COR-L47 (cell line): ENCODE measurements at places on chromosomes 13 and 19.

- no peak for DNase-seq
Measured at GRCh38 chr13:99357131-99357596, 50.0 kb upstream of the GPR183 start.

DNA sequence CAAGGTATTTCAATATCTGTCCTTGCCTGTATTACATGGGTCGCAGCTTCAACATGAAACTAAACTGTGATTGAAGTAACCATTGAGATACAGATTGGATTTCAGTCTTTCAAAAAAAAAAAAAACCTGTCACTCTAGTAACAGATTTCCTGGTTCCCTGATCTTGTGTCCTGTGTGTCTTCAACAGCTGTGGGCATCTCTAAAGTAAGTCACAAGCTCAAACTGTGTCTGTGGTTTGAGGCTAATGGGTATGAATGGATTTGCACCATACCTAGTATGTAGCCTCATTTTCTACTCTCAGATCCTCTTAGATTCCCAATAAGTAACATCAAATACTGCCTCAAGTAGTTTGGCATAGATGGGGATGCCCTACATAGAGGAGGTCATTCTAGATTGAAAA, 300.1 kb downstream of the COG6 start:
- no peak for DNase-seq

DNA sequence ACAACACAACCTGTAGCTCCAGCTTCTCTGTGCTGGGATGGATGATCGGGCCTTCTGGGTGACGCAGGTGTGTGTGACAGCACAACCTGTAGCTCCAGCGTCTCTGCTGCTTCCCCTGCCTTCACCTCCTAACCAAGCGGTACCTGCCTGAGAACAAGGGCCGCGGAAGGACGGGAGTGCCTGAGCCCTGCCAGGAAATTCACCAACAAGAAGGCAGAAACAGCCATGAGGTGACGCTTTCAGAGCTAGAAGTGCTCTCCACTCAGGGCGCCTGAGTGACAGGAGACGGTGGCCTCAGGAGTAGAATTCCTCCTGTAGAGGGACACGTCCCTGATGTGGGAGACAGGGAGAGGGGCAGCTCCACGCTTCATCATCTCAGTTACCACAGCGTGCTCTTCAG, 17.4 kb downstream of the ZNF331 start:
- DNase-seq = no peak

DNA sequence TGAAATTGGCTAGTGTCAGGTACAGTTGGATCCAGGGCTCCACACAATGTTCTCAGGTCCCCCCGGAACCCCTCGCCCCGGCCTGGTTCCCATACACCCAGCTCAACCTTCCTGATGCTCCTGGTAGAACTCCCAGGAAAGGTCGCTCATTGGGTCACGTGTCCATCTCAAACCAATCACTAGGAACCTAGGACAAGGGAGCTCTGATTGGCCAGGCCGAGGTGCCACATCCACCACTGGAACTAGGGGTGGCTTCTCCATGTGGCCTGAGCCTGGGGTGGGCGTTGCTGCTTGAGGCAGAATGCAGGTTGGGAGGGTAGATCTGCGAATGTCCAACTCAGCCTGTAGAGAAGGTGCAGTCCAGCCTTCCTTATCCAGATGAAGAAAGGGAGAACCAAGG, 6.9 kb upstream of the MEF2B start:
- no peak for DNase-seq

DNA sequence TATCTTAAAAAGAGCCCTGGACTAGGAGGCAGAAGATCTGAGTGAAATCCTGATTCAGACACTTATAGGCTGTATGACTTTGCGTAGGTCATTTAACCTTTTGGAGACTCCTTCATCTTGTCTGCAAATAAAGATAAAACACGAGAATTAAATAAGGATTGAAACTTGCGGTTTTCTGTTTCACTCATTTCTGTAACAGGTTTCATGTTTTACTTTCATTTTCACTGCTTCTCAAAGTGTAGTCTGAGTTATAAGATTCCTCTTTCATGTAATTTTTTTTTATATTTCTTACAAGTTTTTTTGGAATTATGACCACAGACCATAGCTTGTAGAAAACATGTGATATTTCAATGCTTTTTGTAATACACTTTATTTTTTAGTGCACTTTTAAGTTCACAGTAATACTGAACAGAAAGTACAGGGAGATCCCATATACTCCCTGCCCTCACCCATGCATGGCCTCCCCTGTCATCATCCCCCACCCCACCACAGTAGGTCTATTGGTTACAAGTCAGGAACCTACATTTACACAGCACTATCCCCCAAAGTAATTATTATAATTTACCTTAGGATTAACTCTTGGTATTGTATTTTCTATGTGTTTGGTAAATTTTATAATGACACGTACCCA, 174.6 kb downstream of the ITGBL1 start:
- DNase-seq = no peak

- DNase-seq = no peak
Measured at GRCh38 chr19:35509018-35509652, 4.3 kb downstream of the DMKN start.

DNA sequence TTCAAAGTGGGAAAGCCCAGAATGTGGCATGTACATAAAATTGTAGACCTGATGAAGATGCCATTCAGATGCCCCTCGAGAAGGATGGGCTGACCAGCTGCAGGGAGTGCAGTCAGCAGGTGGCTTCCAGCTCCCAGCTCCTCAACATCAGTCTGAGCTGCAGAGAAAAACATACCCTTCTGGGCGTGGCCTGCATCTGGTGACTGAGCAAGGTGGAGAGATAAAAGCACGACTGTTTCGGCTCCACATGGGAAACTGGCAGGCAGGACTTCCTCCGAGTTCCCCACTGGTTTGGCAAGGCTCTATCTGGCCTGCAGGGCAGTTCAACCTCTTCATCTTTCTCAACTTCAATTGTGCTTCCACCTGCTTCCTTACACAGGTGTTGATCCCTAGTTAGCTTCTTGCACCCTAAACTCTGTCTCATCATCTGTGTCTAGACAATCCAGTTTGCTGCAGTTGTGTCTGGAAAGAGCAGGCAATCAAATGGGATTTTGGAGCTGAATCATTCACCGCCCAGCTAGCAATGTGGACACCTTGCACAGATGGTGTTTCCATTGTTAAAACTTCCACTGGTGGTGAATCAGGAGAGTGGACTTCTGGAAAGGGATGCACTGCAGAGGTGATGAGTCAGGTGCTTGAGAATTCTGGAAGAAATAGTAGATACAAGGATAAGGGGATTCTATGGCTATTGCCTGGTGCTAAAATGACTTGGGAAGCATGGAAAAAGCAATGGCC, 56.8 kb downstream of the POLR1D start:
- no peak for DNase-seq

GRCh38 chr13:49733181-49733951, 42.1 kb upstream of the EBPL start:
- no peak for DNase-seq

GRCh38 chr13:66224663-66225062, 1005.5 kb downstream of the PCDH9 start:
- no peak for DNase-seq

- DNase-seq = no peak
Measured at GRCh38 chr13:26962671-26963070, 202.1 kb upstream of the GPR12 start.

DNA sequence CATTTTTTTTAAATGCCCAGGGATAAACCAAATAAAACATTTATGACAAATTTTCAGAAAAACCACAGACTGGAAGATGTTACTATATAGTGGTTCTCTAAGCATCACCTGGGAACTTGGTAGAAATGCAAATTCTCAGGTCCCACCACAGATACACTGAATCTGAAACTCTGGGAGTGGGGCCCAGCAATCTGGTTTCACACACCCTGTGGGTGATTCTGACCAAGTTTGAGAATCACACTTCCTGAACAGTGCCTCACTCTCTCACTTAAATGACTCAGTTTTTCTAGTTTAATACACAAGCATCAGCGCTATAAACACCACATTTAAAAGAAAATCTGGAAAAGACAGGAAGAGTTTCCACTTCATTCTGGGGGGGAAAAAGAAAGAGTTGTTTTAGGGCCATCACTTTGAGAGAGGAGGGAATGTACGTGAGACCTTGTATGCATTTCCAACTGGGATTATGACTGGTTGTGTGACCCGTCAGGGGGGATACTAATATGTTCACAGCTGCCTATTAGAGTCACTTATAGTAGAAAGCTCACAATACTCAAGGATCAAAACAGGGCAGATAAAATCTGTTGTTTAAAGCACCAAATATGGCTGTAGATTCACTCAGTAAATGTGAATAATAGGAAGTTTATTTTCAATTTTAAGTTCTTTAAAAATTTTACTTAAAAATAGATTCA, 567.7 kb downstream of the GPC6 start:
- DNase-seq = no peak

DNA sequence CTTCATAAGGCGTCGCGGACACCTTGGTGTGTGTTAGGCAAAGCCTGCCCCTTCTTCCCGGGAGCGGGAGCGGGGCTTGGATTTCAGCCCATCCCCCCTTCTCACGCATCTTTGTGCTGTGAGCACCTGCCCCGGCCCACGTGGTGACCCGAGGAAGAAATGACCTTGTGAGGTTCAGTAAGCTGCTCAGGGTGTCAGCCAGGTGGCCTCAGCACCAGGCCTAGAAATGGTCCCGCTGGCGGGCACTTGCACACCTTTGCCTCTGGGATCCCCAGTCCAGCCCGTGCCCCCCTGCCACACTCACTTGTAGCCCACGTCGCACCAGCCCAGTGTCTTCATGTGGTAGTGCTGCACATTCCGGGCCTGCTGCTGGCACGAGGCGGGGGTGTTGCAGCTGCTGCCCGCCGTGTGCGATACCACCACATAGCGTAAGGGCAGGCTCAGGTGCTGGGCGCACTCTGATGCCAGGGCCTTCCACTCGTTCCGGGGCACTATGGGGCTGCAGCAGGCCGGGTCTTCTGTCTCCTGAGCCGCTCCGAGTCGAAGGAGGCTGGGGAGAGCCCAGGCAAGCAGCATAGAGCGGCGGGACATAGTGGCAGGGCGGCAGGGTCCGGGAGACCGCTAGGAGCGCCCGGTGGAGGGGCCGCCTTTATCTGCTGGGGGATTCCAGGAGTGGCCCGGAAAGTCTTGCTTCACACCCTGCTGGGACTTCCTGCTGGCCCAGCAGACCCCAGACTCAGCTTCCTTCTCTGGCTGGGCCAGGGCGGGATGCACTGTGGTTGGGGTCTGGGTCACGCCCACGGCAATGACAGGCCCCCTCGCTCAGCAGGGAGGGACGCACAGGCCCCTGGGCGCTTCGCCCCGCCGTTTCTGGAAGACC, at the start of gene PGLYRP1:
Gene PGLYRP1 (minus strand): TSS at position 623 of the 880 bp plus-strand sequence. CDS start 32 bp downstream, at position 591.
- no peak for DNase-seq

DNA sequence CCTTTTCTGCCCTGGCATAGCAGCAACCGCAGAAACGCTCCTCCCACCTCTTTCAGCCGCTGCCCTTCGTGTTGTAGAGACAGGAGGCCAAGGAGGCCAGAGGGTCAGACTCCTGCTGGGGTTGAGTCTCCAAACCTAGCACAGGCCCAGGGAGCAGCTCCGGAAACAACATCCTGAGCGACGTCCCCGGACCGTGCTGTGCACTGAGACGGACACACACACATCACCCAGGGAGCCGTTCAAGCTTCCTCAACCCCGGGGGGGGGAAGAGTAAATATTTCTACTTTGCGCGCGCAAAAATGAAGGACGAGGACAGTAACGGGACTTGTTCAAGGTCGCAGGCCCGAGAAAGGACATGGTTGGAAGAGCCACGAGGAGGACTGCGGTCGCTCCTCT, 657 bp downstream of the ZNF550 start:
- peak; percentile 4 for DNase-seq

GRCh38 chr13:28299916-28300315, 161.6 kb downstream of the PAN3 start:
- DNase-seq = peak; percentile 39

GRCh38 chr13:114025714-114026431, 52.0 kb upstream of the C13orf46 start:
- peak; percentile 27 for DNase-seq

DNA sequence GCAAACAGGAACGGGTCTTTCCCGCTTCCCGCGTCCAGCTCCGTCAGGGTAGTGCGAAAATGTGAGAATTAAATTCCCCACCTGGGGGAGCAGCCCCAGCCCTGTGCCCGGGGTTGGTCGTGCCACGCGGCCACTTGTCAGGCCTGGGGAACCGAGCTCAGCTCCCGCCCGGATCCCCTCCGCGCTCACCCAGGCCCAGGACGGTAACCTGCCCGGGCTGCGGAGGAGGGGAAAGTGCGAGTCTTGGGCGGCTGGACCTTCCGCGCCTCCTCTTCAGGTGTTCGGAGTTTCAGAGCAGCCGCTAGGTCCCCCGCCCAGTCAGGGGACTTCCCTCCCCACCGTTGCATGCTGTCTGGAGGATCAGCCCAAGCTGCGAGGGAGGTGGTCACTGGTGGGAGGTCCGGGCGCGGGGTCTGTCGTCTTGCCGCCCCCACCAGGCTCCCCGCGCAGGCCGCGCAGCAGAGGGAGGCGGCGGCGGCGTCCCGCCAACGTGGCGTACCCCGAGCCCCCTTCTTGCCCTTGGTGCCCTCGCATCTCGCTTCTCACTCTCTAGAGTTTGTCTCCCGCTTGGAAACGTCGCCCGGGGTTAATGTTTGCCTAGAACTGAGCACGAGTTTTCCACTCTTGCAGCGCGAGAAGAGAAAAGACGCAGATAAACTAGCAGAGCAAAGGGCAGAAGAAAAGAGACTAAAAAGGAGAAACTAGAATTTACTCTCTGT, 8.1 kb downstream of the URAD start:
- no peak for DNase-seq

- DNase-seq = no peak
Measured at GRCh38 chr13:113968463-113969310, 5.2 kb downstream of the C13orf46 start.

DNA sequence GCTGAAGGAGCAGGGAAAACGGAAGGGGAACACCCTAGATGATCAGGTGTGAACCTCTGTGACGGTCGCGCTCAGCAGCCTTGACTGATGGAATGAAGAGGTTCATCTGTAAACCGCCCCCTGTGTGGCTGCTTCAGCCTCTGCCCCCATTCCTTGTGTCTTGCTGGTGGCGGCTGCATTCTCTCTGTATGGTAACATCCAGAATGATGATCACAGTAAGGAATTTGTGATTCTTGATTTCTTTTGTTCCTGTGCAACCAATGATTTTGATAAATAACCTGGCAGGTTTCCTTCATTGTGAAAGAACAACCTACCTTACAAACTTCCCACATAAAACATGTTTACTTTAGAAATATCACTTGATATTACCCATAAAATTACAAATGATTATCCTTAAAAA, 118.7 kb upstream of the MCF2L start:
- no peak for DNase-seq

- no peak for DNase-seq
Measured at GRCh38 chr13:113880651-113881611, 17.1 kb upstream of the GAS6 start.

DNA sequence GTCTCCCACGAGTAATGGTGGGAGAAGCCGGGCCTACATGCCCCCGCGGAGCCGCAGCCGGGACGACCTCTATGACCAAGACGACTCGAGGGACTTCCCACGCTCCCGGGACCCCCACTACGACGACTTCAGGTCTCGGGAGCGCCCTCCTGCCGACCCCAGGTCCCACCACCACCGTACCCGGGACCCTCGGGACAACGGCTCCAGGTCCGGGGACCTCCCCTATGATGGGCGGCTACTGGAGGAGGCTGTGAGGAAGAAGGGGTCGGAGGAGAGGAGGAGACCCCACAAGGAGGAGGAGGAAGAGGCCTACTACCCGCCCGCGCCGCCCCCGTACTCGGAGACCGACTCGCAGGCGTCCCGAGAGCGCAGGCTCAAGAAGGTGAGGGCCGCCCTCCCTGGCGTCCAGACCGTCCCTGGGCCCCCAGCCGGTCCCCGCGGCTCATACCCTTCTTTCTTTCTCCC, 1.4 kb upstream of the USF2 start:
- DNase-seq = no peak

GRCh38 chr13:44693156-44693764, 117.1 kb upstream of the TSC22D1 start:
- DNase-seq = no peak

- DNase-seq = no peak
Measured at GRCh38 chr19:45471111-45471930, 3.5 kb downstream of the FOSB start.
